ENCODE measurements at places on chromosomes 1 and 21.

DNA sequence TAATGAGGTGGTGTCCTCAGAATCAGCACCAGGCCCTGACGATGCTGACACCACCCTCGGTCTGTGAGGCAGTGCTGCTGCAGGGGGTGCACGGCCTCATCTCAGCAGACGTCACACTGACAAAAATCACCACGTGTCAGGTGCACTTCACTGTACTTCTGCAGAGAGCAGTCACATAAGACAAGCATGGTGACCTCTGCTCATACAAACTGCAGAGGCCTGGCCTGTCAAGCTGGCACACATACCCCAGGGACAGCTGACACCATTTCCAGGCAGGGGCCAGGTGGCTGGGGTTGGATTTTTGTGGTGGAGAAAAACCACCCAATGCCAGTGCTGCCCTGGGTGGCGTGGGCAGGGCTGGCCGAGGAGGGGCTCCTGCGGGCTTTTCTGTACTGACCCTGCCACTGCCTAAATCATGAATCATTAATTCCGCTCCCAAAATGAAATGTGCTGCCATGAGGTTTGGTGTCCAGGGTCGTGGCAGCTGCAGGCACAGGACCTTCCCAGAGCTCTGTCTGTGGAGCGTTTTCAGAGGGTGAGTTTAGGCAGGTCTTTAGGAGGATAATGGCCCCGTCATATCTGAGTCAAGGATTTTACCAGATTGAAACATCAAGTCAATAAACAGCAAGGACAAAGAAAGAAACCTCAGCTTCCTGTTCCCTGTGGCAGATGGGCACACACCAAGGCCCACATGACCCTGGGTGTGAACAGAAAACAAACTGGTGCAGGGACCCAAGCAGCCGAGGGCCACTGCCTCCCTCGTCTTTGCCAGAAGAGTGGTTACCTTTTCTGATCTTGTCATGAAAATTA is 33.4 kb upstream of the GPR153 start:
- DNase-seq: no peak

DNA sequence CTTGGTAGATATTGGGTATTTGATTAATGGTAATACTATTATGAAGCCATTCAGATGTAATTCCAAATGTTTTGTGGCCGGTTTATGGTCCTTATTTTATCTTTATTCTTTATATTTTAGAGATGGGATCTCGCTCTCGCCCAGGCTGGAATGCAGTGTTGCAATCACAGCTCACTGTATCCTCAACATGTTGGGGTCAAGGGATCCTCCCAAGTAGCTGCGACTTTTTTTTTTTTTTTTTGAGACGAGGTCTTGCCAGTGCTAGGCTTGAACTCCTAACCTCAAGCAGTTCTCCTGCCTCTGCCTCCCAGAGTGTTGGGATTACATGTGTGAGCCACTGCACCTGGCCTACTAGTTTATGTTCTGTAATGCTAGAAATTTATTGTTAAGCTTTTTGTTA is 4.7 kb downstream of the DDI2 start:
- no peak for DNase-seq

DNA sequence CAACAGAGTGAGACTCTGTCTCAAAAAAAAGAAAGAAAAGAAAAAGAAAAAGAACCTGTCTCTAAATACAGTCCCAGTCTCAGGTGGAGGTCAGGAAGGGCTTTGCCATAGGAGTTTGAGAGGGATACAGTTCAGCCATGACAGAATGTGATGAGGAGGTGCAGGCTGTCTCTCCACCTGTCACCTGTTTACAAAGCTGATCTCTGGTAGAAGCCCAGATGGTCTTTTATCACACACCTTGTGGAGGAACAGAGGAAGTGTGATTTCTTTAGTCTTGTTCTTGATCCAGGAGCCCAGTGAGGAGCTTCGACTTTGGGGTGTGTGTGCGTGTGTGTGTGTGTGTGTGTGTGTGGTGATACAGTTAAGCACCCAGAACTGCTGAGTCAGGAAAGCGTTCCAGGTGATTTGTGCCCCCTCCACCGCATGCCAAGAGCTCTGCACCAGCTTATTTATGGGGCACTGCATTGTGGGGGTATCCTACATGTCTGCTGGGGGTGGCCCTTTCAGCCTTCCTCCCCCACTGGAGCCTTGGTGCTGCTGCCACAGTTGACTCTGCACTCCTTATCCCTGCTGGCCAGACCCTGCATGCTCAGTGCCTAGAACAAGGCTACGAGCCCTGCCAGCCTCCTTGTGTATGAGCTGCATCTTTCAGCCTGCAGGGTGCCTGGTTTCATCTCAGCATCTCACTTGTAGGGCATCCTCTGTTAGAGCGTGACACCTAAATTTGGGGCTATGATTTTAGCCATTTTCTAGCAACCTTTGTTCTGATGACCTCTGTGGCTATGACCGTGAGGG is 19.3 kb downstream of the DOP1B start:
- DNase-seq: no peak

DNA sequence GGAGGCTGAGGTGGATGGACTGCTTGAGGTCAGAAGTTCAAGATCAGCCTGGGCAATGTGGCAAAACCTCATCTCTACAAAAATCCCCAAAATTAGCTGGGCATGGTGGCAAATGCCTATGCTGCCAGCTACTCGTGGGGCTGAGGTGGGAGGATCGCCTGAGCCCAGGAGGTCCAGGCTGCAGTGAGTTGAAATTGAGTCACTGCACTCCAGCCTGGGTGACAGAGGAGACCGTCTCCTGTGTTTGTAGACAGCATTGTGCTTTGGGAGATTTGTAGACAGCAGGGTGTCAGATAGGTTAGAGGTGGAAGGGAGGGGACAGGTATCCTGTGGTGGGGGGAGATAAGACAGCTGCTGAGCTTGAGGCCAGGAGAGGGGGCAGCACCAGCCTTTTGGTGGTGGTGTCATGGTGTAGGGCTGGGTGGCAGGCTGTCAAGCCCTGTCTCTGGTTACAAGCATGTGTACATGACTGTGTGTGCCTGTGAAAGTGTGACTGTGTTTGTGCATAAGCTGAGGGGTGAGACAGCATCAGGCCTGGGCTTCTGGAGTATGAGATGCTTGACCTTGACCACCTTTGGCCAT is 15.2 kb downstream of the PPFIA4 start:
- DNase-seq: no peak
